ENCODE measurements at places on chromosomes 2 and 18.
A peak's percentile ranks its signal among the peaks of the same experiment; 100 is the strongest.

DNA sequence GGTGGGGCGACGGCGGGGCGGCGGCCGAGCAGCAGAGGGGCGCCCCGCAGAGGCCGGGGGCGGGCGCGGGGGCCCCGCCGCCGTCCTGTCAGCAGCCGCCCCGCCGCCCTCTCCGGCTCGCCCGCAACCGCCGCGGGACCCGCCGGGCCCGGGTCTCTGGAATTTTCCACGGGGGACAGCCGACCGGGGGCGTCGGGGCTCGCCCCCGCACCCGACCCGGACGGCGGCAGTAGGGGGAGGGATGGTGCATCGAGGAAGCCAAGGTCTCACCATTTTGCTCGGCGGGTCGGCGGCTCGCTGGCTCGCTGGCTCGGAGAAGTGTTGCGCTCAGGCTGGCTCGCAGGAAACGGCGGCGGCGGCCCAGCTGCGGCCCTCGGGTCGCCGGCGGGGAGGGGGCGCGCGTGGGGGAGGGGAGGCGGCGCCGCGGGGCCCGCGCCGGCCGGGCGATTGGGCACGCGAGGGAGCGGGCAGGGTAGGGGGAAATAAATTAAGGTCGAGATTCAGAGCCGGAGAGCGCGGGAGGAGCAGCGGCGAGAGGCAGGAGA is 405 bp downstream of the PPP3R1 start:
- DNase-seq = peak; percentile 77

- no peak for DNase-seq
These were observed 1.2 kb upstream of the BCL11A start for GRCh38 chr2:60554646-60555065.

DNA sequence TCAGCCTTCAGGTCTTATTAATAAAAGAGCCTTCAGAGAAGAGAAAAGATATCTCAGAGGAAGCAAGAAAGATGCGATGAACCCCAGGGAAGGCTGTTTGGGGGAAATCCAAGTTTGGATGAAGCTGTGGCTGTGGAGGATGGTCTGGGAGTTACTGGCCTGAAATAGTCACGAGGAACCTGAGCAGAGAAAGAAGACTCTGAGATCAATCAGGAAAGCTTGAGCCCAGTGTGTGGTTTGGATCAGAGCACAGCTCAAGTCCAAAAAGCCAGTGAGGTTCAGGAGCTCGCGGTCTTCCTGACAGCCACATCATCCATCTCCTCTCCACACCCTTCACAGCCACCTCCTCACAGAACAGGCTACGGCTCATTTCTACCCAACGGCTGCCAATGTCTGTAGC is 87.4 kb upstream of the SERPINE2 start:
- DNase-seq = no peak

DNA sequence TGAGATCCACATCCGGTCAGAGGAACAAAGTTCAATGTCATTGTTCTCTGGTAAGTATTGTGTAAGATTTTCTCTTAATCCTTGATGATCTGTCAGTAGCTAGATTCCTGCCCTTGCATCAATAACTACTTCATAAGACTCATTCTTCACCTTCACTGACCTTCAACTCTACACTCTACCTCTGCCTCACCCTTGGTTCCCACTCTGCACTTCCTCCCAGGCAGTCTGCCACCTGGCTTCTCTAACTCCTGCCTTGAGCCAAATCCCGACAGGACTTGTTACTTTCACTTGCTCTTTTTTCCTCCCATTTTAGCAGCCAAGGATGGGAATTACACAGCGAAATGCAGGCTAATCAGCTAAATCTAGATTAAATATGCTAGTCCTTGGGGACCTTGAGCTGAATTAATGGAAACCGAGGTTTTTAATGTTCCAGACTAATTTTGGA is 190.7 kb downstream of the DLGAP1 start:
- DNase-seq = no peak

- DNase-seq = no peak
These were observed 799 bp downstream of the CEP68 start for GRCh38 chr2:65057054-65057375.

DNA sequence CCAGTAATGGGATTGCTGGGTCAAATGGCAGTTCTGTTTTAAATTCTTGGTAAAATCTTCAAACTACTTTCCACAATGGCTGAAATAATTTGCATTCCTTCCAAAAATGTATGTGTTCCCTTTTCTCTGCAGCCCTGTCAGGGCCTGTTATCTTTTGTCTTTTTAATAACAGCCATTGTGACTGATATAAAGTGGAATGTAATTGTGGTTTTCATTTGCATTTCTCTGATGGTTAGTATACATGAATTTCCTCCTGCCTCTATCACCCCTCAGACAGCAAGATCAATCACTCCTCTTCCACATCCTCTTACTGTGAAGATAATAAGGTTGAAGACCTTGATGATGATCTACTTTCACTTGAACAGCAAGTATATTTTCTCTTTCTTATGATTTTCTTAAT is 304.8 kb upstream of the FSIP2 start:
- DNase-seq = no peak

GRCh38 chr18:54222922-54223567 is 1.4 kb downstream of the MBD2 start:
- DNase-seq = peak; percentile 33

- DNase-seq = no peak
These were observed 359.3 kb downstream of the CMPK2 start for GRCh38 chr2:6506361-6506794.

GRCh38 chr2:7515327-7515726 is 598.1 kb downstream of the RNF144A start:
- DNase-seq = no peak

GRCh38 chr2:131389657-131390056 is 25.7 kb upstream of the RAB6D start:
- DNase-seq = no peak

- DNase-seq = peak; percentile 52
These were observed 60.8 kb upstream of the DNMT3A start for GRCh38 chr2:25402477-25402876.

- DNase-seq = no peak
These were observed 61.0 kb downstream of the TRAPPC12 start for GRCh38 chr2:3440477-3440876.

DNA sequence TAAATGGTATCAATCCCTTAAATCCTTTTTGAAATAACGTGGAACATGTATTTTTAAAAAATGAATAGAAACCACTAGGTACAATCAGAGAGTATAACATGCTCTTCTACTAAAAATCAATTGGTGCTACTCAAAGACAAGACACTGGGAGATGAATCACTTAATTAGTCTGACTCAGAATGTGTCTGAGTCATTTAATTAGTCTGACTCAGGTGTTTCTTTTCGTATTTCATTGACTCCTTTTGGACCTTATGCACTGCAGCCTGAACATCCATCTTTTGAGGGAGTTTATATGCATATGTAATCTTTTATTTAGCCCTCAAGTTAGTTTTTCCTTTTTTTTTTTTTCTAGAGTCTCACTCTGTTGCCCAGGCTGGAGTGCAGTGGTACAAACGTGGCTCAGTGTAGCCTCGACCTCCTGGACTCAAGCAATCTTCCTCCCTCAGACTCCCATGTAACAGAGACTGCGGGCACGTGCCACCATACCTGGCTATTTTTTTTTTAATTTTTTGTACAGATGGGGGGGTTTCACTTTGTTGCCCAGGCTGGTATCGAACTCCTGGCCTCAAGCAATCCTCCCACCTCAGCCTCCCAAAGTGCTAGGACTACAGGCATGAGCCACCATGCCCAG is 26.5 kb downstream of the PPP4R3B start:
- no peak for DNase-seq

DNA sequence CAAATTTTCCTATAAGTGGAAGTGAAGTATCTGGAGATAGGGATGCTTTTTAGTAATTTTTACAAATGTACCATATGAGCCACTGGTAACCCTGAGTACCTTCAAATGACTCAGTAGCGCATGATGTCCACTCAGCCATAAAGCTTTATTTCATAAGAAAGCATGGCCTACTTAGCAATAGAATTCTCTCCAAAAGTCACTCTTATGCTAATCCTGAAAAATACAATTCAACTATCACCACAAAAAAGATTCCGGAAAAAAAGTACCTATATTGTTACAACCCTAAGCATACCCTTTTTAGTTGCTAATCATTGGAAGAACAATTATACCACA is 732.2 kb downstream of the SOCS6 start:
- DNase-seq = no peak

DNA sequence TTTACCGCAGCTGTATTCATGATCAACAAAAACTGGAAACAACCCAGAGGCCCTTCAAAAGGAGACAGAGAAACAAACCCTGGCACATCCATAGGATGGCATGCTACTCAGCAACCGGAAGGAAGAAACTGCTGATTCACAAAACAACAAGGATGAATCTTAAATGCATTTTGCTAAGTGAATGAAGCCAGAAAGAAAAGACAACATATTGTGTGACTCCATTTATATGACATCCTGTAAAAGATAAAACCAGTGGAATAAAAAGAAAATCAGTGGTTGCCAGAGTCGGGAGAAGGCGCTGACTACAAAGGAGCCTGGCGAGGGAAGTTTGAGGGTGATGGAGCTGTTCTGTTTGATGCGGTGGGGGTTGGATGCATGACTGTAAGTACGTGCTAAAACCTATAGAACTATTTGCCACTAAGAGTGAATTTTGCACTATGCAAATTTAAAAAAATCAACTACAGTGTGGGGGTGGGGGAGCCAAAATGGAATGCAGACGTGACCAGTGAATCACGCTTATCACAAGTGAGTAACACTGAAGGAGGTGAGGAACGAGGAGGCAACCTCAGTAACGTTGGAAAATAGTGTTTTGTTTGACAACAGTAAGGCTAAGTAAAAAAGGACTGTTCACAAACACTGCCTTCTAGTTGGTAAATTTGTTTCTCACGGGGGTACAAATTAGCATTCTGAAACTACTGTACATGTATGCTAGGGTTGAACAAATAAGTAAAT is 108.9 kb downstream of the INHBB start:
- no peak for DNase-seq

GRCh38 chr2:189168856-189169499 is 10.6 kb downstream of the COL5A2 start:
- no peak for DNase-seq

DNA sequence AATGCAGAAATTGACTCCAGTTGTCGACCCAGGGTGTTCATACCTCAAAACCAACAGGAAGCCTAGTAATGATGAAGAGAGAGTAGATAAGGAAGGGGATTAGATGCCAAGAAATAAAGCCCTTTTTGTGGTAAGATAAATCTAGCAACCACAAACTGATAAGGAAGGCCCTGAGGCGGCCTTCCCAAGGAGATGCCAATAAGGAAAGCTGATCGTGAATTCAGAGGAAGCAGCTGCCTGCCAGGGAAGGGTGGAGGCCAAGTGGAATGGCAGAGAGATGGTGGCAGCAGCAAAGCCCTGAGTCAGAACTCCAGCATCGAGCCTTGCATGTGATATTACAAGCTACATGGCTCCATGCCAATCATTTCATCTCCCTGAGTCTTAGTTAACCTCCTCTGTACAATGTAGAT is 126.3 kb downstream of the IRS1 start:
- no peak for DNase-seq

- DNase-seq = no peak
These were observed 7.1 kb downstream of the RNF144A start for GRCh38 chr2:6924101-6924923.

- DNase-seq = no peak
These were observed 201.5 kb upstream of the SLC35G4 start for GRCh38 chr18:11407940-11408339.

DNA sequence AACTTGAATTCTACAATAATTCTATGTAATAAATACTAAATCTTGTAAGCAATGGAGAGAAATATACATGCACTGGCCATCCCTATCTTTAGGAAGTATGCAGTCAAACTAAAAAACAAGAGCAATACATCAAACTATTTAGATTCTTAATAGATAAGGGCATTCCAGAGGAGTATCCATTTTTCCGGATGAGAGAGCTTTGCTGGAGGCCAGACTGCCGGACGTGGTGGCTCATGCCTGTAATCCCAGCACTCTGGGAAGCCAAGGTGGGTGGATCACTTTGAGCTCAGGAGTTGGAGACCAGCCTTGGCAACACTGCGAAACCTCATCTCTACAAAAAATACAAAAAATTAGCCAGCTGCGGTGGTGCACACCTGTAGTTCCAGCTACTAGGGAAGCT is 60.8 kb downstream of the KIF5C start:
- DNase-seq = no peak

DNA sequence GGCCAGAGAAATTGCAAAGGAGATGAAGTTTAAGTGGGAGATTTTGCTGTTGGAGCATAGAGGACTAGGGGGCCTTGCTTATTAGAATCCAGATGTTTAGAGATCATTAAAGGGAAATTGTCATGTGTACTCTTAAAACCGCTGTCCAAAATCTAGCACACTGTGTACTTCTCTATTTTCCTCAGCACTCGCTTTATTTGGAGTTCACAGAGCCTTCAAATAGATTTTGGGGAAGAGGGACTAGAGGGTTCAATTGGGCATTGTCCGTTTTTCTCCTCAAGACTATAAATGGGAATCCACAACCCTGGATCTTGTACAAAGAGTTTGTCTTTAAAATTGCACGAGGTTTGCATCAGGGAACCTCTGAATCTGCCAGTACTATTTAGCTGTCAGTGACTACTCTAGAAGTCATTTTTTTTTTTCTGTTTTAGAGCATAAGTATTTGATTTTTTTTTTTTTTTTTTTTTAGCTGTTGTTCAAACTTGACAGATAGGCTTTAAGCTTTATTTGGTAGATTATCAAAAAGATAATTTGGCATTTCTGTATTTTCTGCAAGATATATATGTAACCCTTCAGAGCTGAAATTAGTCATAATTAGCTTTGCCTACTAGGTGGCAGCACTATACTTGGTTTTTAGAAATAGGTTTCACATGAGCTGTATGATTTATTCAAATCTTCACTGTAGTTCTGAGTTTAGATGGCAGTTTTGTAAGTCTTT is 14.2 kb downstream of the PMS1 start:
- peak; percentile 52 for DNase-seq

DNA sequence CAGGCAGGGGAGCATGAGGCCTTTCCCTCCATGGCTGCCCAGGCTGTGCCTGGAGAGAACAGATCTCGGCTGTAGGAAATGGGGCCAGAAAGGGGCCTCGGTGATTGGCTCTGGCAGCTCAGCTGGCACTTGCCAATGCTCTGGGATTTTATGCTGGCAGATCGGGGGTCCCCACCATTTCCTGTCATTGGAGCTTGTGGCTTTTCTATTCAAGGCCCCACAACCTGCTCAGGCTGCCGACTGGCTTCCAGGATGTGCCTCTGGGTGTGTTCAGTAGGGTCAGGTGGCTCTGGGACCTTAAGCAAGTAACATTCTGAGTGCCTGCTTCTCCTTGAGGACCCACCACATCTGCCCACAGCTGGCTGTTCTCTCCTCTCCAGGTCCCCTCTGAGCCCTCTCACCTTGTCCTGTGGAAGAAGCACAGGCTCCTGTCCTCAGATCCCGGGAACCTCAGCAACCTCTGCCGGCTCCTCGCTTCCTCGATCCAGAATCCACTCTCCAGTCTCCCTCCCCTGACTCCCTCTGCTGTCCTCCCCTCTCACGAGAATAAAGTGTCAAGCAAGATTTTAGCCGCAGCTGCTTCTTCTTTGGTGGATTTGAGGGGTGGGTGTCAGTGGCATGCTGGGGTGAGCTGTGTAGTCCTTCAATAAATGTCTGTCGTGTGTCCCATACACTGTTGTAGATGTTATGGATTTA is 4.2 kb downstream of the GNLY start:
- no peak for DNase-seq
